Posterior vena cava (tissue), 2 donors: ENCODE measurements at places on chromosomes 3 and 15. TPM values are rescaled to one million over a fixed set of nuclear protein-coding genes. Genes with fewer than 3 reads are reported as not detected.

DNA sequence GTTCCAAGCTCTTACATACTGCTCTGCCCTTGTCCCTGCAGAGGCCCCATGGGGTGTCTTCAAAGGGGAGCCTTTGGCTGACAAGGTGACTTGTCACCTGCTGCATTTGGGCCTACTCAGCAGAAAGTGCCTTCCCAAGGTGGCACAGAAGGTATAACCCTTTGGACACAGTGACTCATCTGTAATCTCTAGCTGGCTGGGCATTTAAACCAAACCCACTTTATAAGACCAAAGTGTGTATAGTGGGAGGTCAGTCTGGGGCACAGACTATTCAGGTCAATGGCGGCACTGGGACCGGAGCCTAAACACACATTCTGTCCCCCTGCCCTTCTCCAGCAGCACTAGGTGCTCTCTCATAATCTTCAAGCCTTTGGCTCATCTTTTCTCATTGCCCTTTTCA is 35.1 kb downstream of the GJD2 start:
- no peak for DNase-seq

DNA sequence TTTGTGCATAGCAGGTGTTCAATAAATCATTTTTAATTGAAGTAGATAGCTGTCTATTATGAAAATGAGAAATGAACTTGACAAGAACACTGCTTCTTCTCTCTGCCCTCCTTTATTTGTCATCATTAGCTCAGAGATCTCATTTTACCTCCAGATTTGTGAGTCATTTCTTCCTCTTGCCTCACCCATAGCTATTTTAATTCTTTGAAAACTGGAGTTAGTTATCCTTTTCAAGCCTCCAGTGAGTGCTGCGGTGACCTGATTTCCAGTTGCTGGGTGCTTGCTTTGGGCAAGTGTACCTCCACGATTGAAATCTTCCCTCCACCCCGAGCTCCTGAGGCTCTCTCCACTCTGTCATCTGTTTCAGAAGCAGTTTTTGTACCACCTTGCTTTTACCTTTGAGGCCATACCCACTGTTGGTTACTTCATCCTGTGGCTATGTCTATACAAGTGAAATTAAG is 114.6 kb downstream of the NFKBIZ start:
- DNase-seq, result no peak

GRCh38 chr3:9497821-9498565 is 55.6 kb downstream of the LHFPL4 start:
- DNase-seq, result no peak

PLIN1 gene
- 4.6 TPM for total RNA-seq

- DNase-seq, result peak; percentile 88
These were observed at the start of gene LAMB2 for GRCh38 chr3:49132437-49133225. Gene LAMB2, minus strand, starts transcription at chr3:49133050. Its CDS starts 183 bp downstream, at chr3:49132867.

DNA sequence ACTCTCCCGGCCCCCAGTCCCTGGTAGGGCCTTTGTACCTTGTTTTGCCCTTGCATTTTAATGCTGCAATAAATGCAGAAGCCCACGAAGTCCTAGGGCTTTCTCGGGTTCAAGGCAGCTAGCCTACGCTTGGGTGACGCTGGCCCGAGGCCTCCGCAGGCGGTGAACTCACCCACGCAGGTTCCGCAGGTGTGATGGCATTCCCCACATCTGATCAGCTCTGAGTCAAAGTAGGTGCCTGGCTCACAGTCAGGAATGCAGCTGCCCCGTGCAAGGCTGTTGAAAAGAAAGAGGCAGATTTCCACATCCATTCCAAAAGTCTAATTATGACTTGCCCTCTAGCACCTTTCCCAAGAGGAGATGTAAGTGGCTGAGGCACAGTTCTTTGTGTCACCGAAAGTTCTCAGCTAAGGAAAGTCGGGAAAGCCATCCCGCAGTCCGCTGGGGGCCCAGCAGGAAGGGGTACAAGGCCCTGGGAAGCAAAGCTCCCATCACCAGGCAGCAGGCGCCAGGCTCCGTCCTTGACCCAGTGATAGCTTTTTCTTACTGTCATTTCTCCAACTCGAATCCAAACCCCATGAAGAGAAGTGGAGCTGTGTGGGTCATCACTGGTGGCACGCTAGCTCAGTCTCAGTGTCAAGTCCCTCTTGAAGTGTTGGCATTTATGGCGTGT is 23.2 kb upstream of the SNRPA1 start:
- DNase-seq, result no peak

- peak; percentile 86 for DNase-seq
These were observed 8.0 kb downstream of the FYCO1 start for GRCh38 chr3:45987368-45988291.

SRP14 gene
- 148 TPM for total RNA-seq

- DNase-seq, result no peak
These were observed 117.5 kb downstream of the OPA1 start for GRCh38 chr3:193710286-193711165.

SPESP1 gene
- total RNA-seq, result 2.2 TPM

DNA sequence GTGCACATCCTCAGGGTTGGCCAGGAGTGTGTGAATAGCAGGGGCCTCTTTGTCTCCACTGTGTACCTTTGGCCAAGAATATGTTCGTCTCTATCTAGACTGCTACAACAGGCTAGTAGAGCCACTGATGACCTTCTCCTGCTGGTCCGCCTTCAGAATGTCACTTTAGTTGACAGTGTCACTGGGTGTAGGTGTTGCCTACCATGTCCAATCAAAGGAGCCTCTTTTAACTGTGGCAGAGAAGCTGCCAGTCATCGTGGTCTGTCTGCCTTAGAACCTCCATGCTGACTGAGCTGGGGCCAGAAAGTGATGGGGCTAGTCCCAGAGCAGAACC is 40.1 kb downstream of the OXSR1 start:
- no peak for DNase-seq

DNA sequence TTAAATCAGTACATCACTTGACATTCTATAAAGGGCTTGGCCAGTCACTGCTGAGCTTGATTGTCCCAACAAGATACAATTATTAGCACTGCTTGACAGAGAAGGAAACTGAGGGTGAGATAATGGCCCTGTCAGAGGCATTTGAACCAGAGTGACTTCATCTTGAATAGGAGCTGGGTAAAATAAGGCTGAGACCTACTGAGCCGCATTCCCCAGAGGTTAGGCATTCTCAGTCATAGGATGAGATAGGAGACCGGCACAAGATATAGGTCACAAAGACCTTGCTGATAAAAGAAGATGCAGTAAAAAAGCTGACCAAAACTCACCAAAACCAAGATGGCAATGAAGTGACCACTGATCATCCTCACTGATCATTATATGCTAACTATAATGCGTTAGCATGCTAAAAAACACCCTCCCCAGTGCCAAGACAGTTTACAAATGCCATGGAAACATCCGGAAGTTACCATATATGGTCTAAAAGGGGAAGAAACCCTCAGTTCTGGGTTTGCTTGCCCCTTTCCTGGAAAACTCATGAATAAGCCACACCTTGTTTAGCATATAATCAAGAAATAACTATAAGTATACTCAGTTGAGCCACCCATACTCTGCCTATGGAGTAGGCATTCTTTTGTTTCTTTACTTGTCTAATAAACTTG is 239.1 kb upstream of the SETMAR start:
- DNase-seq, result no peak

GRCh38 chr3:51966016-51966415 is 1.2 kb downstream of the PCBP4 start:
- no peak for DNase-seq

DNA sequence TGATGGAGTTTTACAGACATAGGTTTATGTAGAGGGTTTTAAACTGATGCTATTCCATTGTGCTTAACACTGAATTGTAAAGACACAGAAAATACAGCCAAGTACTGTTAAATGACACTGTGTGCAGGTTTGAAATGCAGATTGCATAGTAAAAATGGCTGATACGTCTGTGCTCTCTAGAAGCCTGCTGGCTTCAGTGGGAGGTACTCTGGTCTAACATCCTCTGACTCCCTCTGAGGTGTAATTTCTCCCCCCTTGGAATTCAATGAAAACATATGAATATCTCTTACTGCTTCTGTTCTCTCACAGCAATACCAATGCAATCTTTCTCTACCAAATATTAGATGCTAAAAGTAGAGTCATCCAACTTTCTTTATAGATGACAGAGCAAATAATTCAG is 176.6 kb downstream of the SLC9A9 start:
- no peak for DNase-seq

ITIH1 gene
- 2.6 TPM for total RNA-seq

DNA sequence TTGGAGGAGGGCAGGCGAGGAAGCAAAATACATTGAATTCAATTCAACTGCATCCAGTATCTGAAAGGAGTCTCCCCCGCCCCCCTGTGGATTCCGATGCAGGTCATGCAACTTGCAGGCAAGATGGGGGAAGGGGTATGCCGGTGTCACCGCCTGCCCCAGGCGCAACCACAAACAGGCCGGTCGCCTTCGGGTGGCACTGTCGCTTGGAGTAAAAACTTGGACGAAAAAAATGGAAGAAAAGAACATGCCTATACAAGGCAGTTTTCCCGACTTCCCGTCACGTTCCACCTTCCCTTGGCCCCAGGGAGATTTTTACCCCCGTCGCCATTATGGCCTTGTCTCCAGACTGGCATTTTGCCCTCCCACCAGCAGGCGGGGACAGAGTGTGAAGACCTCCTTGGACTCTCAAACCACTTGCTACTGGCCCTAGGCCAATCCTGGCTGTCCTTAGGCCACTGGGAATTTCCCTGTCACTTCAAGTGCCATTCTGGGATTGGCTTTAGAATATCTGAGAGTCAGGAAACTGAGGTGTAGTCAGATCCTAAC is 1.6 kb upstream of the NTRK3 start:
- DNase-seq, result peak; percentile 79

TMC3 gene
- not detected for total RNA-seq

DNA sequence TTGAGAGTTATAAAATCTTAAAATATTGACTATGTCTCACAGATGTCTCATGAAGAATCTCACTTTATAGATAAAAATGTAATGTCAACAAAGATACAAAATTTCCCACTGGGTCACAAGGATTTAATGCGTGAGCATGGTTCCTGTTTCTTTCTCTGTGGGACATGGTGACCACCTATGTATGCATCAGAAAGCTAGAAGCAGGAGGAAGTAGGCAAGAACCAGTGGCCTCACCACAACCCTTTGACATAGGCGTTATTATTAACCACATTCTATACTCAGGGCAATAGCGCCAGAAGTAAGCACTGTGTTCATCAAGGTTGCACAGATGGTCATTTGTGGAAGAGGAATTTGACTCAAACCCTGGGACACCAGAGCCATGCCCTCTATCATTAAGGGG is 11.7 kb upstream of the ADAMTS17 start:
- DNase-seq, result no peak

DNA sequence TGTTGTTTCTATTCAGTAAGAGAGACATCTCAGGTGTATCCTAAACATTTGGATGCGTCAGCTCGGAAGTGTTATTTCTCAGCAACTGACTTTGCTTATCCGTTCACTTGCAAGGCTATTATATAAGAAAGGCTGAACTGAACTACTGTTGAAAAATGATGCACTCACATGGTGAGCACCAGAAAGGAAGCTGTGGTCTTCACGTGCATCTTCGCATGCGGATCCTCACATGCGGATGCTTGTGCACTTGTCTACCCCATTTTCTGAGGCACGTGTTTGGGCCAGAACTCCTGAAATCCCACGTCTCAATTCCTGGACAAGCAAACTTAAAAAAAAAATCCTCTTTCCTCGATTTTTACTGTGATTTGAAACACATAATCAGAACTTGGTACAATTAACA is 63.2 kb downstream of the PDZRN3 start:
- DNase-seq, result no peak

TOPBP1 gene
- 16.6 TPM for total RNA-seq

ANKUB1 gene
- not detected for total RNA-seq

TRIM42 gene
- not detected for total RNA-seq

CRYBG3 gene
- total RNA-seq, result 21.8 TPM

- DNase-seq, result peak; percentile 16
These were observed 132.2 kb downstream of the KLF13 start for GRCh38 chr15:31458596-31459399.

GRCh38 chr3:111762537-111762936 is 96.5 kb upstream of the PHLDB2 start:
- DNase-seq, result no peak

DNA sequence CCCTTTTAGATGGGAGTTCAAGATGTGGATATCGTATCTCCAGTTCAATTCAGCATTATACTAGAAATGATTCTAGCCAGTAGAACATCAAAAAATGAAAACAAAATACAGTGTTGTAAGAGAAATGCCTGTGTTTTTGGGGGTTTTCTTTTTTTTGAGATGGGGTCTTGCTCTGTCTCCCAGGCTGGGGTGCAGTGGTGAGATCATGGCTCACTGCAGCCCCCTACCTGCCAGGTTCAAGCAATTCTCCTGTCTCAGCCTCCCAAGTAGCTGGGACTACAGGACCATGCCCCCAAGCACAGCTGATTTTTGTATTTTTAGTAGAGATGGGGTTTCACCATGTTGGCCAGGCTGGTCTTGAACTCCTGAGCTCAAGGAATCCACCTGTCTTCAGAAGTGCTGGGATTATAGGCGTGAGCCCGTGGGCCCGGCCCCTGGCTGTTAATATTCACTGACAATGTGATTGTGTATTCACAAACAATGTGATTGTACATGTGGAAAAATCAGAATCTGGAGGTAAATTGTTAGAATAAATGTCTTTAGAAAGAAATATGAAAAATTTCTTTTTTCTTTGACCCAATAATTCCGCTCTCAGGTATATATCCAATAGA is 59.0 kb downstream of the ARIH1 start:
- DNase-seq, result no peak

DNA sequence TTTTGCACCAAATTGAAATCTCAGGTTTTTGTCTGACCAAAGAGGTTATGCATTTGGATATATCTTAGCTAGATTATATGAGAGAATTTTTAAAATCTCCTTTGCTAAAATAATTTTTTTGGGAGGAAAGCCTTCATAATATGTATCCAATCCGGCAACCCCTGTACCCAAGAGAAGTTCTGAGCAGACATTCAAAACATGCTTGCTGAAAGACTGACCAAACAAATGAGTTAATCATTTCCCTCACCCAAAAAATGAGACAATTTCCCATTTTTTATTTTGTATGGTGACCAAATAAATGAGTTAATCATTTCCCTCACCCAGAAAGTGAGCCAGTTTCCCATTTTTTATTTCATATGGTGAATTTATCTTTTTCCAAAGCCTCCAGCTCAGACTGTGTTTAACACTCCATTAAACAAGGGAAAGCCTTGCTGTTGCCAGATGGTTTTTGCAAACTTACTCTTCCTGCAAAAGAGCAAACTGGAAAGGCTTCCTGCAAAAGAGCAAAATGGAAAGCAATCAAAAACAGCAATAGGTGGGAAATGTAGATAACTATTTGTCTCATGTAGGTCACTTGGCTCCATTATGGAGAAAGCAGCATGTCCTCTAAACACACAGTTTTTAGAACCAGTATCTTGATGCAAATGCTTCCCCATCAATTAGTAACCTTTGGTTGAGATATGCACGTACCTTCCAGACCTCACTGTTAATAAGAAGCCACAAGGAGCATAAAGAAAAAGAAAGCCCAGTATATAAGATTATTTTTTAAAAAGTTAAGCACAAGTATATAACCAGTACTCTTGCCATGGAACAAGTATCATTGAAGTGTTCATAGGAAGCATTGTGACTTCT is 78.4 kb upstream of the OSTN start:
- DNase-seq, result no peak

DNA sequence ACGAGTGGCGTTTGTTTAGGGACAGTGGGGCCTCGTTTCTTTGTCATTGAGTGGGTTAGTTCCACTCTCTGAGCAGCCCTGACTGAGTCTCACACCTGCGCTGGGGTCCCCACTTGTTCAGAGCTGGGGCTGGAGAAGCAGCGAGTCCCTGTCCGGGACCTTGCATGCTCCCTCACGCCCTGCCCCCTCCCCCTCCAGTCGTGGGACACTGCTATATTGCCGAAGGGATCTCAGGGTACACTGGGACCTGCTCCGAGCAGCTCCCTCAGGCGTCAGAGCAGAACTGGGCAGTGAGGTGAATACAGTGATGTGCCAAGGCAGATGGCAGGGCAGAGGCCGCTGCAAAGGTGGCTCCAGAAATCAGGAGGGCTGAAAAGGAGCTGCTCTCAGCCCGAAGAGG is 59.9 kb upstream of the KLF13 start:
- peak; percentile 76 for DNase-seq
